SK-MEL-5 (cell line): ENCODE measurements at places on chromosomes 6 and 20. TPM values are rescaled to one million over a fixed set of nuclear protein-coding genes. Genes with fewer than 3 reads are reported as not detected.

GRCh38 chr6:82957171-82957867 is 108.3 kb downstream of the UBE3D start:
- DNase-seq: no peak

The BMP2 gene
- 0.05 and 0.26 TPM in 2 replicates for total RNA-seq

DNA sequence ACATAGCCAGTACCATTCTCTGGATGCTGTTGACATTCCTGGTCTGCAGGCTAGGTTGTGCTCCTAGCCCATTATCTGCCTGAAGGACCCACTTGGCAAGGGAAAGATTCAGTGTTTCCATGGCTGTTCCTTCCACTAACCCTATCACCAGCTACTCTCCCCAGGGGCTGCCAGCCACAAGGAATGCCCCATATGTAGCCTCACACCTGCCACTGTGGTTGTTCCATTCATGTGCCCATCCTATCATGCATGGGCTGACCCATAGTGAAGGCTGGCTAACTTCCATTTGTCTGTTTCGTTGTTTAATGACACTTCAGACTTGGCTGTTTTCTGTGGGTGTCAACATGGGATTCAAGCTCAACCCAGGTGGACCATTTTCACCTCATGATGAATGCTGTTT is 25.6 kb upstream of the HLA-A start:
- no peak for DNase-seq

The ARMH2 gene
- not detected in 2 replicates for total RNA-seq

The CCHCR1 gene
- 12.0 and 13.4 TPM in 2 replicates for total RNA-seq

GRCh38 chr6:30227763-30228487 is 14.7 kb upstream of the TRIM26 start:
- no peak for DNase-seq

GRCh38 chr6:4801491-4802110 is 25.4 kb downstream of the CDYL start:
- no peak for DNase-seq

- no peak for DNase-seq
Observed at GRCh38 chr6:38174315-38174714, 354.8 kb downstream of the ZFAND3 start.

DNA sequence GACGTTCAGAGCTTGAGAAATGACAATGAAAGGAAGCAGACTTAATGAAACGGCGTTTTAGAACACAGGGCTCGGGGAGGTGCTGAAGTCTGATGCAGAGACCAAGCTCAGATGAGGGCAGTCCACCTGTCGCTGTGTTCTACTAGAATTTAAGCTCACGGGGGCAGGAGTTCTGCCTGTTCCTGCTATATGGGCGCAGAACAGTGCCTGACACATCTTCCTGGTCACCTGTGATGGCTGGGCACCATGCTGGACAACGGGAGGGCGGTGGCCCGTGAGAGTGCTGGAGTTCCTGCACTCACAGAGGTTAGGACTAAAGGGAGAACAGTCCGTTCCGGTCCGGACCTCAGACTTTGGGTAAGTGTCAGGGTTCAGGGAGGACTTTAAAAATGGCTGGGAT is 130.6 kb downstream of the ERMARD start:
- DNase-seq: no peak

- DNase-seq: no peak
Observed at GRCh38 chr20:9839626-9840025, 750 bp upstream of the PAK5 start.

DNA sequence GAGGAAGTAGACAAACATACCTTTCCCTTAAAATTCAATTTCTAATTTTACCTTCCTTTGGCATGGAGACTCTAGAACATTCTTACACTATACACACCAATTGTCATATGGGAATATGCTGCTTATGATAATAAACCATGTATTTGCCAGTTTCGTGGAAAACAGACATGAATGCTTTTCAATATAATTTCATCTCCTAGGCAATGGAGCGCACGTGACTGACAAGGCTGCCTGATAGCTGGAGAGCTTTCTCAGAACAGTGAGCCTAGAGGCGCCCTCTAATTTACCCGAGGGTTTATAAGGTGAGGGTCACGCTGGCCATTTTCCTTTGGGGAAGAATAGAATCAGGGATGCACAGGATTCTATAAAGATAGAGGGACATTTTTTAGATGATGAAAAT is 56.5 kb downstream of the PRR18 start:
- DNase-seq: no peak

GRCh38 chr20:17419479-17420041 is 111.6 kb downstream of the BFSP1 start:
- no peak for DNase-seq

DNA sequence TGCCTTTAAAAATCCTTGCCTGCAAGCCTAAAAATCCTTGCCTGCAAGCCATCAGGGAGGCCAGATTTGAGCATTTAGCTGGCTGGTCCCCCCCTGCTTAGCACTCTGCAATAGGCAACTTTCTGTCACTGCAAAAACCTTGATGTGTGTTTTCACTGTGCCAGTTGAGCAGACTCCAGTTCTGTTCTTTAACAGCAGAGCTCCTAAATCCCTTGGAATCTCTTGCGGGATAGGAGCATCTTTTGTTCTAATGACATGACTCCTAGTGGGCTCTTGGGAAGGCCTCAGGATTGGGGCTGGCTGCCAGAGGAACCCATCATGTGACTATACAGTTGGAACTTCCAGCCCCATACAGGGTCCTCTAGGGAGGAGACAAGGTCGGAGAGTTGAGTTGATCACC is 50.4 kb downstream of the FAM184A start:
- DNase-seq: no peak

DNA sequence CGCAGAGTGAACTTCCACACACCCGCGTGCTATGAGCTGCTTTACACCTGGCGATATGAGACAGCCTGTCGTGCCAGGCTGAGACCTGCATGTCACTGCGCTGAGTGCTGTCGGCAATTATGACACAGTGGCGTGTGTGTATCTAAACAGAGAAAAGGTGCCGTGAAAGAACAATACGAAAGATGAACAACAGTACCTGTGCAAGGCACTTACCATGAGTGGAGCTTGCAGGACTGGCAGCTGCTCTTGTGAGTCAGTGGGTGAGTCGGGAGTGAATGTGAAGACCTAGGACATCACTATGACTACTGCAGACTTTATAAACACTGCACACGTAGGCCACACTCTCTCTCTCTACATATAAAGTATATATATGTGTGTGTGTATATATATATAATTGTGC is 68.5 kb upstream of the DUSP22 start:
- DNase-seq: no peak

The CST3 gene
- 294 and 300 TPM in 2 replicates for total RNA-seq

DNA sequence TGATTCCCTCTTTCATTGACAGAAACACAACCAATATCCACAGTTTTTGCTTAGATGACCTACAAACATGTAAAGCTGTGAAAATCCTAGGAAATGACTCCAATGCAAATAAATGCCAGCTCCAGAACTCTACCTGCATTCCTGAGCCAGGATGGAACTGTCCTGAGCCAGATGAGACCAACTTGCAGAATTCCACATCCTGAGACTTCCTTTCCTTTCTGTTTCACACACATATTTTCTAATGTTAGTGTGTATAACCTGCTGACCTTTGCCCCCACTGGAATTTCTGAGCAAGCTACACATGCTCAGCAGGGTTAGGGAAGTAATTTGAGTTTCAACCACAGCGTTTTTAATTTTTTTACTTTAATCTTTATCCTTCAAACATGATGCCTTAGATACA is 69.6 kb upstream of the ADGRF1 start:
- DNase-seq: no peak

DNA sequence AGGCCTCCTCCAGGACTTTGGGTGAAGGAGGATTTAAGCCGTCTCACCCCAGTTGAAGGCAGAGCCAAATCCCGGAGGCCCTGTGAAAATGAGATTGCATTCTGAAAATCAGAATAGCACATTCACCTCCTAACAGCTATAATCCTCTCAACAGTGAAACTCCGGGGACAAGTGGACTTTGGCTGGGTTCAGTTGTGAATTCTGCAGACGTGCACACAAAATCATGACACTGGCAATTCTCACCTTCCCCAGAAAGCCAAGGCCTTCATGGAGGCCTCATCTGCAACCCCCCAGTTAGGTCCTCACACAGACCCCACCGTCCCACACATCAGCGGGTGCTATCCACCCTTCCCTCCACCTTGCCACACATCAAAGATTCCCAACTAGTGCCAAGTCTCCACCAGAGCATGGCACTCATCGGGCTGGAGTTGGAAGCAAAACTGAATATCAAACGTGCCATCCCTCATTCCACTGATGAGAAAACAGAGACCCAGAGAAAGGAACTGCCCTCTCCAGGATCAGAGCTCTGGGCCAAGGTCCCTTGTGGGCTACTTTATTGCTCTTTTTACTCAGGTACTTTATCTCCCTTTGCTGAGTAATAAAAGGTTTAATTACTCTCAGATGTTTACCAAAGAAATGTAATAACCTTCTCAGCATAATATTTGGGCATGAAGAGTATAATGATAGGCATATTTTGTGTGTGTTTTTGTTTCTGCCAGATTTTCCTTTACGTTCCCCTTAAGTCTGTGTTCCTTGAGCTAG is 4.8 kb upstream of the BTNL2 start:
- no peak for DNase-seq

The GPR6 gene
- total RNA-seq: not detected in 2 replicates

GRCh38 chr6:148855744-148856143 is 108.9 kb downstream of the UST start:
- no peak for DNase-seq

DNA sequence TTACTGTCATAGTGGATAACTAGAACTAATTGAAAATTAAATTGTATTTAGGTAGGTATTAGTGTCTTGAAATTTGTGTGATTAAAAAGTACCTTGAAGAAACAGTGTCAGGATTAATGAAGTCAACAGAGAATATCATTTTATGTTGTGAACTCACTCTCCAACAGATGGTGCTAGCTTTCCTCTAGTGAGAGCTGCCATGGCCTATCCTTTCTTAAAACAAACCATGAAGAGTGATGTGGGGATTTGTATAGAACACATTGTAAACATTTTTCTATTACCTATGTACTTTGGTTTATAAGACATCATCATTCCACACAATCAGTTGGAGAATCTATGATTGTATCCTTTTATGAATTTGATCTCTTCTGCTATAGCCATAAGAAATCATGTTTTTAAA is 4.8 kb upstream of the SRSF12 start:
- DNase-seq: peak; percentile 61

The RAE1 gene
- 59.0 and 62.6 TPM in 2 replicates for total RNA-seq

GRCh38 chr20:61389077-61389476 is 137.0 kb downstream of the CDH4 start:
- DNase-seq: no peak

The NRSN1 gene
- total RNA-seq: not detected in 2 replicates

- no peak for DNase-seq
Observed at GRCh38 chr6:169428532-169428931, 174.9 kb upstream of the THBS2 start.

DNA sequence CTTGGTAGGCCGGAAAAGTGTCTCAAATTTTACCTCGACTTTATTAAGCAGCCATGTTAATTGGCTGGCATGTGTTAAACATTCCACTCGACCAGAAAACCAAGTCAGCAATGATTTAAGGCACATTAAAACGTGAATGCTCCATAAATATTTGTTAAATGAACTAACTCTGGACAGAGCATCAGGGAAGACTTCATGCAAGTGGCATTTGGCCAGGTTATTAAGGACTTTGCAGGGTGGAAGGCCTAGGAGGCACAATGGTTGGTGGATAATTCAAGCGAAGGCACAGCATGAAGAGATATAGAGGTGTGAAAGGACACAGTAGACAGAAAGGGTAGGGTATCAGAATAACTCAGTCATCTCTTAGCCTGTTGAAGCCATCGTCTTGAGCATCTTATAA is 23.0 kb downstream of the ELOVL5 start:
- DNase-seq: no peak

- no peak for DNase-seq
Observed at GRCh38 chr6:3940703-3941102, 91.5 kb downstream of the FAM50B start.

DNA sequence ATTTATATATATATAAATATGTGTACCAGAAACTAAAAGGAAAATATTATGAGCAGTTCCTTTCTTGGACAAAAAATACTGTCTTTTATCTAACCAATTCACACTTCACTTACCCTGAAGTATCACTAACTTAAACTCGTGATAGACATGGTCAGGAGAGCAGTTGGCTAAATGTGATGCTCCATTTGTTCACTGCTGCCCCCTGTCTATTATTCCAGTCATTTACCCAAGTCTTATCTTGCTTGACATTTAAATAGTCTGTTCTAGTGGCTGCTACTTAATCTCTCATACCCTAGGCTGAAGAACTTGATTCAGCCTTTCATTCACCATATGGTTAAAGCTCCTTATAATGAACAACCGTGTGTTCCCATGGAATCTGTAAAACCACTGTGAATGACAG is 789.6 kb upstream of the EYS start:
- peak; percentile 70 for DNase-seq

DNA sequence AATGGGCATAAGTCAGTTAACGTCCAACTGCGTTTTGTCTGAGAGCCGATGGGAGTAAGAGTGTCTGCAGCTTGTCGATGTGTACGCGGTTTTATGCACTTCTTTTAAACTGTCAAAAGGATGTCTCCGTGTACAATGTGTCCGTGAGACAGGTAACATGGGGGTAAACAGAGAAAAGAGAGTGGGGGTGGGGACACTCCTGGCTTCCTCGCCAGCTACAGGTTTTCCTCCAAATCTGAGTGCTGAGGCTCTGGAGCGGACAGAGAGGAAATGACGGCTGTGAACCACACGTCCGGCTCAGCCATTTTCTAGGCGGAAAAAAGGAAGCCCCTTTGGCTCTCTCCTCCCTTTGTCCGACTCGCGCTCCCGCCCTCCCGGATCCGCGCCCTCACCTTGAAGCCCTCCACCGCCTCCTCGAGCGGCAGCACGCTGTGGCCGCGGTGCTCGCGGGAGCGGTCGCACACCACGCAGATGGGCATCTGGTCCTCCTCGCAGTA is 916 bp downstream of the TRIM27 start:
- peak; percentile 43 for DNase-seq

DNA sequence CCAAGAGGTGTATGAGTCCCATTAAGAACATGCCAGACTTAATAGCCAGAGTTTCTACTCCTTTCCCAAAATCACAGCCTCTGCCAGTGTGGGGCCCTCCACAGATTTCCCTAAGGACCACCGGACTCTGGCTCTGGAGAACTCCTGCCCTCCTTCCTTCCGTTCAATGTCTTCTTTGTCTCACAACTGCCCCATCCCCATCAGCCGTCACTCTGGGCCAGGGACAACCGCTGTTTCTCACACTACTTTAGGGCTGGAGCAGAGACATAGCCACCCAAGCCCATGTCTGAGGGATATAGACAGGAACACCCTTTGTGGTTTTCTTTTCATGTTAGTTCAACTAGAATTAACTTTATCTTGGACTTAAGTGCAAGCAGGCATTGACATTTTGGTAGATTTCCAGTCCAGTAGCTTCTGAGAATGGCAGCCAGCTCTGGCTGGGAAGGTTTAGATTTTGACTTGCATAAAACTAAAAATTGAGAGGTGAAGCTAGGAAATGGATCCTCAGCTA is 6.7 kb upstream of the ACSS1 start:
- DNase-seq: no peak

The ERVFRD-1 gene
- 0.24 and 0.63 TPM in 2 replicates for total RNA-seq
